Activated CD4-positive, alpha-beta T cell treated with anti-CD3 and anti-CD28 coated beads for 1 hour (primary cell): ENCODE measurements at places on chromosomes 2 and 18.

GRCh38 chr18:9974279-9974915 is 60.6 kb downstream of the VAPA start:
- DNase-seq, result no peak

DNA sequence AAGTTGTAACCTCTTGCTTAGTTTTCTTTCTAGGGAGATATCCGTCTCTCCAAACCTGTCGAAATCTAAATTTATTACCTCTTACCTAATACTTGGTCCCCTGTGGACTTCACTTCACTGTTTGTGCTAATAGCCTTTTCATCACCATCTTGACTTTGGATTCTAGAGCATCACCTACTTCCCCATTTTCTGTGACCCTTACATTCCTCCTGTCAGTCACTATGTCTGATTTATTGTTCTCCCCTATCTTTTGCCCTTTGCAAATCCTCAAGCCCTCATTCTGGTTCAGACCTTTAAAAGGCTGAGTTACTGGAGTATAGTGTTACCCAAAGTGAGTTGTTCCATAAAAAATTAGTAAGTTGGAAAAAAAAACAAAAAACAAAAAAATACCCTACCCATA is 7.5 kb downstream of the MYO1B start:
- no peak for DNase-seq

DNA sequence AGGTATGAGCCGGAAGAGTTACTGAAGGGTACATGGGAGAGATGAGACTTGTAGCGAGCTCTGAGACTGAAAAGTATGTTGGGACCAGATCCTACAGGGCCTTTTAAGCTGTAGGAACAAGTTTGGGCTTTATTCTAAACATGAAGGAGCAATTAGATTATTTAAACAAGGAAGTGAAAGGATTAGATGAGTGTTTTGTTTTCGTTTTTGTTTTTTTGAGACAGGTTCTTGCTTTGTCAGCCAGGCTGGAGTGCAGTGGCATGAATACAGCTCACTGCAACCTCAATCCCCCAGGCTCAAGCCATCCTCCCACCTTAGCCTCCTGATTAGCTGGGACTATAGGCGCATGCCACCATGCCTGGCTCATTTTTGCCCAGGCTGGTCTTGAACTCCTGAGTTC is 110.7 kb downstream of the C1D start:
- DNase-seq, result no peak

DNA sequence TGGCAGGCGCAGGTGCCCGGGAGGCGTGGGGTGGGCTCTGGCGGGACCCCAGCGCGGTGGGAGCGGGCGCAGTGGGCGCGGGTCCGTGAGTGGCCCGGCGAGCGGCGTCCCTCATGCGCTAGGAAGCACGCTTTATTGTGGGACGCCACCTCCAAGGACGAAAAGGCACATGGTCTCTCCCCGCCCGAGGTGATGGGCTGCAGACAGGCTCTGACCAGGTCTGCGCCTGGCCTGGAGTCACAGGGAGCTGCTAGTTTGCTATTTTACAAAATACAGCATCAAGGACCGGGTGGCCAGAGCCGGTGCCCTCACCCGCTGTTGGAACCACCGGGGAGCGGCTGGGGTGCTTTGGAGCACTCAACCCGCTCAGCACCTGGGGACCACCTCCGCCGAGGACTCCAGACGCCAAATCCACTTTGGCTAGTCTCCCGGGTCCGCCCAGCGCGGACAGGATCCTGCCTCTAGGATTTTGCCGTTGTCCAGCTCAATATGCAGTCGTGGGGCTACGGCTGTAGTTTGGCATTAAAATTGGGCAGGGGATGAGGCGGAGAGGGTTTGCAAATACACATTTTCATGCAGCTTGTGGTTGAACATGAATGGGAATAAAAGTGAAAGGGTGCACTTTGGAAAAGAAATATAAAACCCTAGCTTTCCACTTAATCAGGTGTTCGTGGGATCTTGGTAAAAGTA is 65.4 kb downstream of the LRRFIP1 start:
- DNase-seq, result no peak

DNA sequence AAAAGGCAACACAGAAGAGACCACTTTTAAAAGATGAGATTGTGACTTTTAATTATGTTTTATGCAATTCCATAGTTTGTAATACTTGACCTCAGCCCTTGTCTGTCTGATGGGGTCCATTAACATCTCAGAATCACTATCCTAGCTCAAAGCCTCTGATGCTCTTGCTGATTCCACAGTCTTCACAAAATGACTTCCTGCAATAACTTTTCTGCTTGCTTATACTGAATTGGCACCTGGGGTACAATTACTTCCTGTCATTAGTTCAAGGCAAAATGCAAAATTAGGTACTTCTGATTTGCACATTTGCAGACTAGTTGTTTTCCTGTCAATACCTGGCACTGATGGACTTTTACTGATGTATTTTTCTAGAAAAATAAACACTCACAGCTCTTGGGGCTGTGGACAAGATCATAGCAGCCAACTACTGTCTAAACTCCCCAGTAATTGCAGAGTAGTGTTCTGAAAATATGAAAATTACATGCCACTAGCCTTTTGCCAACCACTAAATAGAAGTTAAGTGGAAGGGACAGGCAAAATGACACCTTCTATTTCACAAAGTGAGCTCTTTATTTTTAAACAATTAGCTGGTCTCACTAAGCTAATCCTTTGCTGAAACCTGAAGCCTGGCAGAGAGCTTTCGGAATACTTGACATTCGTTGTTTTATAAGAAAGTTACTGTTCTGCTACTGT is 129.1 kb downstream of the PIEZO2 start:
- no peak for DNase-seq

GRCh38 chr18:76495435-76496193 is 572 bp upstream of the ZNF516 start:
- no peak for DNase-seq

DNA sequence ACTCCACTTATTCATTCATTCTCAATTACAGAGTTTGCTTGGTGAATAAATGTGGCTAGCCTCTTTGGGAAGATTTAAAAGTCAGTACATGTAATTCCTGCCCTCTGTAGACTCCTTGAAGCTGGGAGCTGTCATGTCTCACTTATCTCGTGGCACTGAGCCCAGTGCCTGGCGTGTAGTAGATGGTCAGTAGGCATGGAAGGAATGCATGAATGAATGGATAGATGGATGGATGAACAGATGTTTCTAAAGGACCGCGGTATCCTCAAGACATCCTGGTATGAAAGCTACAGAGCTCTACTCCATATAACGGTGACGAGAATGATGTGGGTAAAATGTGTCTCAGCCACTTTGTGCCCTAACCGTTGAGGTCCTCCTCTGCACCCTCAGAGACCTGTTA is 83.0 kb downstream of the MARCO start:
- no peak for DNase-seq

DNA sequence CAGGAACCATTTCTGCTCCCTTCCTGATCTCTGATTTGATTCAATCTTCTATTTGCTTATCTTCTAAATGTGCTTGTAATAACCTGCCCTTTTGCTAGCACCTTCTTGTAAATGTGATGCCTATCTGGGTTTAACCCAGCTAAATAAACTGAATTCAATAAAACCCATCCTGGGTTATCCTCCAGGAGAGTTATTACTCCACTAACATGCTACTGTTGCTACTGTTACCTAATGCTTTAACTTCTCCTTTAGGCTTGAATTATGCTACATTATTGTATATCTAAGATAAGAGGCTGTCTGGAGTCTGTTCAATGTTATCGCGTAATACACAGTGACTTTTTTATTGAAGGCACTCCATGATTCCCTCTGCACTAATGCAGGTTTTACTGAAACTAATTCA is 206.5 kb upstream of the CTAGE1 start:
- no peak for DNase-seq

DNA sequence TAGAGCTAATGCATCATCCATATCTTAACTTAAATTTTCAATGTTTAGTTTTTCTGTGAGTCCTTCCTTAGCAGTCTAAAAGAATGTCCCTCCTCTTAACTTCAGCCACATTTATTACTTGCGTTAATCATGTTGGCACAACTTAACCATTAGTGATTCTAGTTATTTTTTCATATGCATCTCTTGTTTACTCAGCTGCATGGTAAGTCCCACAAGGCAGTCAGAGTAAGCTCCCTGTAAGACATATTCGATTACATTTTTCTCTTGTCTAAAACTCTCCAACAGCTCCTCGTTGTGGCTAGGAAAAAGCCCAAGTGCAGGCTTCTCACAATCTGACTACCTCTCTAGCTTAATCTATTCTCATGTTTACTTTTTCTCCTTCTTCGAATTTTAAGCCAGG is 2045.3 kb upstream of the PIK3C3 start:
- DNase-seq, result no peak

DNA sequence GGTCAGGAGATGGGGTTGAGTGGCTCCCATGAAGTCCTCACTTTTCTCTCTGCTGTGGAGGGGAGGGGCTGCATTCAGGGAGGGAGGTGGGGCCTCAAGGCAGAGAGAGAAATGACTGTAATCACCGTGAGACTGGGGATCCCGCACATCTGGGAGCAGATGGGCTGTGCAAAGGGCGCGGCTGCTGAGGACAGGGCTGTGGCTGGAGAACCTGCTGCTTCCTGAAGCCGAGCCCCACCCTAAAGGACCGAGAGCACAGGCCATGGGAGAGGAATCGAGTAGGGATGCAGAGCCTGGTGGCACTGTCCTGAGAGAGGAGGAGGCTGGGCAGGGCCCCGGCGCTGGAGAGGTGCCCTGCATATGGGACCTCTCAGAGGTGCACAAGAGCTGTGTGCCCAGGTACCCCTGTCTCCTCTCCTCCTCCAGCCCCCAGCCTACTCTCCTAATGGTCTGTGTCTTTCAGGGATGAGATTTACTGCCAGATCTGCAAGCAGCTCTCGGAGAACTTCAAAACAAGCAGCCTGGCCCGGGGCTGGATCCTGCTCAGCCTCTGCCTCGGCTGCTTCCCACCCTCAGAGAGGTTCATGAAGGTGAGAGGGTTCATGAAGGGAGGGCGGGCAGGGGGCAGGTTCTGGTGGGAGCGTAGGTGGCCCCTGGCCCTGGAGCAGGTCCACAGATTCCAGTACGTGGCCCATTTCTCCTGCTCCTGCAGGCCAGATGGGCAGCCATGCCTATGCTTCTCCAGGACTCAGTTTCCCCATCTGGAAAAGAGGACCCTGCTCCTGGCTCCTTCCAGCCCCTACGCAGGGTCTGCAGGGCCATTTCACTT is 25.9 kb upstream of the GPR17 start:
- DNase-seq, result peak; percentile 6

- no peak for DNase-seq
Observed at GRCh38 chr2:217672472-217672871, 330.3 kb downstream of the TNS1 start.

- DNase-seq, result no peak
Observed at GRCh38 chr2:104889291-104889959, 35.5 kb downstream of the POU3F3 start.

GRCh38 chr2:237223201-237223861 is 137.6 kb downstream of the COPS8 start:
- DNase-seq, result no peak

- DNase-seq, result no peak
Observed at GRCh38 chr18:58336605-58337004, 292.3 kb downstream of the ALPK2 start.
